ENCODE measurements at places on chromosomes 3 and 15.
A peak's percentile ranks its signal among the peaks of the same experiment; 100 is the strongest.

- peak; percentile 36 for DNase-seq
These were observed 557.8 kb upstream of the CFAP20DC start for GRCh38 chr3:59607656-59608055.

- no peak for DNase-seq
These were observed 335.1 kb upstream of the THRB start for GRCh38 chr3:24829629-24830229.

DNA sequence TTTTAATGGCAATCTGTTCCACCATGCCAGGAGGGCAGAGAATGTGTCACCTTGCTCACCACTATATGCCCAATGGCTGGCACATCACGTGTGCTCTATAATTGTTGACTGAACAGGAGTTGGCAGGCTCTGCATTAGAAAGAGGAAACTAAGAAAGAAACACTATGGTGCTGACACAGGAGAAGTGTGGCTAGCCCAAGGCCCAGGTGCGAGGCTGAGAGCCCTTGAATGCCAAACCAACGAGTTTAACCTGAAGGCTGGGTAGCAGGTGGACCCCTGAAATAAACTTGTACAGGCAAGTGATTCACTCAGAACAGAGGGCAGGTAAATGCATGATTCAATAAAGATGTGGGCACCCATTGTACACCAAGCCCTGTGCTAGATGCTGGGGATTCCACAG lies 2.4 kb downstream of the CHCHD4 start:
- no peak for DNase-seq

- DNase-seq = peak; percentile 74
These were observed 9.9 kb downstream of the TBC1D2B start for GRCh38 chr15:78067328-78068228.

GRCh38 chr3:150736903-150737832 lies 25.8 kb downstream of the SIAH2 start:
- DNase-seq = peak; percentile 45

DNA sequence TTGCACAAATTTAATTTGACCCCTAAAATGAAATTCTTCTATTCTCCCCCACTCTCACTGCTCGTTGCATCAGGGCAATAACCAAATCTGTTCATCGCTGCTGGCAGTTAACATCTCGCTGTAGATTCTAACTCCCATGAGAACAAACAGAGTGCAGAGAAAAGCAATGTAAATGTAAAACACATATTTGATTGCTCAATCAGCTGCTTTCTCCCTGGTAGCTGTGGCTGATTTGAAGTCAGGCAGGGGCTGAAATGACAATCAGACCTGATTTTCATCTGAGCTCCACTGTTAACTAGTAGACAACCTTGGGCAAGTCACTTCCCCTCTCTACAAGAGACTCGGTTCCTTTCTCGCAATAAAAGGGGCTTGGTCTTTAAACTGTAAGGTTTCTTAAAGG lies 119.8 kb upstream of the CPNE4 start:
- DNase-seq = no peak

Data from fibroblast of villous mesenchyme (primary cell).